ENCODE measurements at places on chromosomes 12 and 14. TPM values are rescaled to one million over a fixed set of nuclear protein-coding genes. Genes with fewer than 3 reads are reported as not detected.

- no peaks in the 10 kb centered on the region for H3K36me3 ChIP-seq
- H3K4me1 ChIP-seq, result no peaks in the 10 kb centered on the region
- H3K4me3 ChIP-seq, result no peak overlapping the region
- H3K27me3 ChIP-seq, result no peaks in the 10 kb centered on the region
Observed at GRCh38 chr12:31832740-31833729, 104.2 kb upstream of the AMN1 start.

DNA sequence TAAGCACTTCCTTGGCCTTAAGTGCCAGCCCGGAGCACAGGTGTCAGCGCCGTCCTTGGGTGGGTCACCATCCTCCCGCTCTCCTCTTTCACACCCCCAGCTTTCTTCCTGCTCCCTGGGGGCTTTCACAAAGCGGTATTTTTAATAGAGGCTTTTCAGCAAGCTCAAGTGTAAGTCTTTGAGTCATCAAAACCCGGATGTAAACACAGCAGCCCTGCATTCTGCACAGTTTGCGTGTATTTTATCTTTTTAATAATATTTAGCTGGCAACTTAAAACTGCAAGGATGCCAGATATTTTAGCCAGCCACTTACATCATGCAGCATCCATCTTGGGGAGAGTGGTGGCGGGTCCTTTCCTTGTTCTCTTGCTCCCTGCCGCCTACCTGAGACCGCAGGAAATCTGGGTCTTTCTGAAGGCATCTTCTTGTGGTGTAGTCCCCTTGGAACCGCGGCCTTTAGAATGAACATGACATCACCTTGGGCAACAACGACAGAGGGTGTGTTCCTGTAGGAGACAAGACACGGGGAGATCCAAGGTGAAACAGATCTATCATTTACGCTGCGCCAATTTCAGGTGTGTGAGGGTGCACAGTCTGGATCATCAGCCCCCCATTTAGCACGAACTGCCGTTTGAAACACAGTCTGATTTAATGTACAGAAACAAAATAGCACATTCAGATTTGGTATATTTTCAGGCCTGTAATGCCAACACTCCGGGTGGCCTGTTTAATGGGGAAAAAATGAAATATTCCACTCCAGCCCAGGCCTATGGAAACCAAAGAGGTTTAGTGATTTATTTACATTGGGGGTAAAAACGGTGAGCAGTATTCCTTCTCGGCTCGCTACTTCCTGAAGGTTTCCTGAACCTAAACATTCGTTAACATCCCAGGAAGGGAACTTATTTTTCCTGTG is 12.5 kb upstream of the IRF2BPL start:
- H3K27ac ChIP-seq, result peak overlapping the region; percentile 100
- H3K27me3 ChIP-seq, result no peaks in the 10 kb centered on the region
- H3K4me3 ChIP-seq, result peak overlapping the region; percentile 42
- DNase-seq, result no peak
- peaks cover 98% of the 10 kb centered on the region for H3K4me1 ChIP-seq
- H3K36me3 ChIP-seq, result no peaks in the 10 kb centered on the region

GRCh38 chr12:71439362-71439612 is 311 bp upstream of the LGR5 start:
- H3K27me3 ChIP-seq, result peaks cover 71% of the 10 kb centered on the region
- peaks cover 26% of the 10 kb centered on the region for H3K4me1 ChIP-seq
- H3K27ac ChIP-seq, result no peak overlapping the region
- peak overlapping the region; percentile 47 for H3K4me3 ChIP-seq
- DNase-seq, result no peak
- no peaks in the 10 kb centered on the region for H3K36me3 ChIP-seq

The BEST3 gene
- total RNA-seq, result not detected

The ARF3 gene
- total RNA-seq, result 61.6 TPM

DNA sequence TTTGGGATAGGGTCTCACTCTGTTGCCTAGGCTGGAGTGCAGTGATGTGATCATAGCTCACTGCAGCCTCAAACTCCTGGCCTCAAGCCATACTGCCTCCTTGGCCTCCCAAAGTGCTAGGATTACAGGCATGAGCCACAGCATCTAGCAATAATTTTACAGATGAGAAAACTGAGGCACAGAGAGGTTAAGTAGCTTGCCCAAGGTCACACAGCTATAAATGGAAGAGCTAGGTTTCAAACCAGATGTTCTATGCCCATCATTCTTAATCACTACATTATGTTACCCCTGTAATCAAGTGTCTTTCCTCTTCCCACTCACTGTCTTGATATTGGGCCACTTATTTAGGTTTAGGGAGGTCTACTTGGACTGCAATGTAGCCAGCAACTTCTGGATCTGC is 3.6 kb downstream of the SLC17A8 start:
- H3K27me3 ChIP-seq, result no peaks in the 10 kb centered on the region
- H3K4me1 ChIP-seq, result no peaks in the 10 kb centered on the region
- H3K27ac ChIP-seq, result no peak overlapping the region

The INSM2 gene
- total RNA-seq, result not detected

GRCh38 chr12:123250471-123251383 is 17.5 kb downstream of the MTRFR start:
- peaks cover 25% of the 10 kb centered on the region for H3K4me1 ChIP-seq
- H3K27me3 ChIP-seq, result no peaks in the 10 kb centered on the region
- DNase-seq, result no peak
- no peaks in the 10 kb centered on the region for H3K36me3 ChIP-seq
- no peak overlapping the region for H3K27ac ChIP-seq

The GPR162 gene
- total RNA-seq, result 9.9 TPM

DNA sequence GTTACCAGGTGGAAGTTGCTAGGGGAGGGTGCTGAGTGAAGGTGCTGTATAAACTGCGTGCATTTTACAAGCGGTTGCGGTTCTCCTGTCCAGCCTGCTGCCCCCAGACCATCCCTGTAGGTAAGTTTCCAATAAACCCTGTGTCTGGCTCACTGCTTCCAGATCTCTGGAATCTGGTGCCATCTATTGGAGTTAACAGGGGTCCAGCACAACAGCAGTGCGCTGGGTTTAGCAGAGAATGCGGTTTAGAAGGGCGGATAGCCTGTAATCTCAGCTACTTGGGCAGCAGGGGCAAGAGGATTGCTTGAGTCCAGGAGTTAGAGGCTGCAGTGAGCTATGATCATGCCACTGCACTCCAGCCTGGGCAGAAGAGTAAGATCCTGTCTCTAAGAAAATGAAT is 4.9 kb downstream of the AACS start:
- peaks cover 19% of the 10 kb centered on the region for H3K4me1 ChIP-seq
- H3K36me3 ChIP-seq, result no peaks in the 10 kb centered on the region
- DNase-seq, result no peak
- no peak overlapping the region for H3K4me3 ChIP-seq
- H3K27ac ChIP-seq, result no peak overlapping the region
- no peaks in the 10 kb centered on the region for H3K27me3 ChIP-seq

The XRCC3 gene
- total RNA-seq, result 5.4 TPM

- peaks cover 4% of the 10 kb centered on the region for H3K4me1 ChIP-seq
- DNase-seq, result no peak
- no peaks in the 10 kb centered on the region for H3K27me3 ChIP-seq
- no peaks in the 10 kb centered on the region for H3K36me3 ChIP-seq
- no peak overlapping the region for H3K27ac ChIP-seq
Observed at GRCh38 chr14:74546416-74546815, 52.9 kb downstream of the ISCA2 start.

DNA sequence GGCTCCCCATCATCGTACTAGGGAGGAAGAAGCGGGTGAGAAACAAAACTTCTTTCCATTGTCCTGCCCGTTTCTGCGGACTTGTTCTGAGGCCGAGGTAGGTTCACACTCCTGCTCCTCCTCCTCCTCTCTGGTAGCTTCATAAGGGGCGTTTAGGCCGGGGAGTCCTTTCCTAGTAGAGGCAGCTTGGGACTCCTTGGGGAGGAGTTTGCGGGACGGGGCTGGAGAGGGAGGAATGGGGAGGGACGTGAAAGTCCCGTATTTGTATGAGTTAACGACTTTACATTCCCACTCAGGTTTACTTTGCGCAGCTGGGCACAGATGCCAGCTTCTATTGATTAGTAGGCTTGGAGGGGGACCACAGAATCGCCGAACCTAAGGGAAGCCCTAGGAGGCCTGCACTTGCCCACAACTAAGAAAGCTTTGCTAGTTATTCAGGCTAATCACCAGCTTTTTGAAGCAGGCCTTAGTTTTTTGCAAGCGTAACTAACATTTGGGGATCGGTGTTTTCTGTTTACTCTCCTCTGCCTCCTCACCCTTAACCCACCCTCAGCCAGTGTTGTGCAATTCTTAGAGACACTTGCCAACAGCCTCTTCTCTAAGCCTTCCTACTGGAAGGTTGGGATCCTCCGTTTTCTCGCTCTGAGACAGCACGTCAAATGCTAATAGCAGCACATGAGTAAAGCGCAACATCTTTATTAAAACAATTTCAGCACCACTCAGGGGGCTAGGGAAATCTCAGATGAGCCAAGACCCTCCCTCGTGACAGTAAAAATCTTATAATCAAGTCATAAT is 499 bp downstream of the RNASE4 start:
- DNase-seq, result no peak
- H3K4me3 ChIP-seq, result peak overlapping the region; percentile 81
- H3K27ac ChIP-seq, result peak overlapping the region; percentile 100
- peaks cover 65% of the 10 kb centered on the region for H3K4me1 ChIP-seq

The AEBP2 gene
- 31.8 TPM for total RNA-seq

The PPP1R1A gene
- 6.2 TPM for total RNA-seq

GRCh38 chr14:88838015-88838414 is 13.6 kb downstream of the TTC8 start:
- H3K4me3 ChIP-seq, result no peak overlapping the region
- no peak overlapping the region for H3K27ac ChIP-seq
- peaks cover 34% of the 10 kb centered on the region for H3K4me1 ChIP-seq
- H3K36me3 ChIP-seq, result no peaks in the 10 kb centered on the region

DNA sequence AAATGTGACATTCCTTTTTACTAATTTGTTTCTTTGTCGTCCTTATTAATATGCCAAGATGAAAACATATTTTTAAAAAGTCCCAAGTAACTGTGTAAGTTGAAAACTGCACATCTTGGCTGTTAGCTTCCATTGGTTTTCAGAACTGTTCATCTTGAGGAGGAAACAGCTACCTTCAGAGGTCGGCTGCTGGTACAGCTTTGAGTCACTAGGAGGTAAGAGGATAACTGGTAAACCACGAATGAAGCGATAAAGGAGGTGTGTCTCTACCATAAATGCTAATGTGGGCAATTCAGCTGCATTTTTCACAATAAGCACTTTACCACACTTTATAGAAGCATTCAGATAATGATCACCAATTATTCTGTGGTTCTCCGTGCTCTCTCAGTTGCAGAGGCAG is 137.5 kb upstream of the KRAS start:
- DNase-seq, result no peak
- H3K36me3 ChIP-seq, result no peaks in the 10 kb centered on the region
- H3K27me3 ChIP-seq, result no peaks in the 10 kb centered on the region
- H3K4me1 ChIP-seq, result peaks cover 8% of the 10 kb centered on the region
- no peak overlapping the region for H3K4me3 ChIP-seq

The CYP27B1 gene
- 0.32 TPM for total RNA-seq

DNA sequence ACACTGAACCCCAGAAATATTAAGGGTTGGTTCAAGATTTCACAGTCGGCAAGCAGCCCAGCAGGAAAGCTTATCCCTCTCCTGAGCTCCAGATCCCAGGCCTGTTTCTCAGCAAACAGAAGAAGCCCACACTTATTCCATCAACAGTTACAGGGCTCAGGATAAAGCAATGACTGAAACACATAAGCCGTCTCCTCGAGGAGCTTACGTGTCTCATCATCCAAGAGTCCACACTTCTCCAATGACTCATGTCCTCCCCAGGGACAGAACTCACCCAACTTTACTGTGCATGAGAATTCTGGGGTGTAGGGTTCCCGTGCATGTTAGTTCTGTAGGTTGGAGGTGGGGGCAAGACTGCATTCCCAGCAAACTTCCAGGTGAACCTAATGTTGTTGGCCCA is 31.2 kb downstream of the GSC start:
- no peak for DNase-seq
- no peak overlapping the region for H3K27ac ChIP-seq
- no peaks in the 10 kb centered on the region for H3K27me3 ChIP-seq
- no peaks in the 10 kb centered on the region for H3K36me3 ChIP-seq
- H3K4me3 ChIP-seq, result no peak overlapping the region

DNA sequence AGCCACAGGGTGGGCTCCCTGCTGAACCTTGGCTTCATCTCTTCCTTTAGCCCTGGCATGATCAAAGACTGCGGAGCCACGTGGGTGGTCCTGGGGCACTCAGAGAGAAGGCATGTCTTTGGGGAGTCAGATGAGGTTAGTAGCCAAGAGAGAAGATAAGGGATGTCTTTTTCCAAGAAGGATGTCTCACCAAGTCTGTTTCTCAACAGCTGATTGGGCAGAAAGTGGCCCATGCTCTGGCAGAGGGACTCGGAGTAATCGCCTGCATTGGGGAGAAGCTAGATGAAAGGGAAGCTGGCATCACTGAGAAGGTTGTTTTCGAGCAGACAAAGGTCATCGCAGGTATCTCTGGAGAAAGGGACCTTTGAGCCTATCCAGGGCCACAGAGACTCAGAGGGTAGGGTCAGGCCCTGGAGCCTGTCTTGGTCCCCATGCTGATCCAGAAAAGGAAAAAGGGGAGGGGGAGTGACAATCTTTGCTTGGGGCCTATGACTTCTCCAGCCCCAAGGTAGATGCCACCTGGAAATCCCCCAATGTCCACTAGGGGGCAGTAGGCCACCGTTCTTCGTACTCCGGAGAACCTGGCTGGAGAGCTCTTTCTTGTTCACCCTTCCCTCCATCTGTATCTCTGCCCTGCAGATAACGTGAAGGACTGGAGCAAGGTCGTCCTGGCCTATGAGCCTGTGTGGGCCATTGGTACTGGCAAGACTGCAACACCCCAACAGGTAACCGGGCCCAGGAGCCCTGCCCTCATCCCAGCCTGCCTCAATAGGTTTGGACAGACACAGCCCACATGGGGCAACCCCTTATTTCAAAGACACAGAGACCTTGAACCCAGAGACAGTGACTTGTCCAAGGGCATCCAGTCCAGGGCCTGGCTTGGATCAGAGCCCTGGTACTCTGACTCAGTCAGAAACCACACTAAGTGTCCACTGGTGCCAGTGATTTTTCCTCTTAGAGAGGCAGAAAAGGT is 2.0 kb downstream of the TPI1 start:
- DNase-seq, result peak; percentile 96
- H3K4me3 ChIP-seq, result peak overlapping the region; percentile 80
- H3K36me3 ChIP-seq, result peaks cover 41% of the 10 kb centered on the region
- peaks cover 57% of the 10 kb centered on the region for H3K4me1 ChIP-seq
- peak overlapping the region; percentile 98 for H3K27ac ChIP-seq

- H3K36me3 ChIP-seq, result peaks cover 1% of the 10 kb centered on the region
- H3K27ac ChIP-seq, result no peak overlapping the region
- peaks cover 4% of the 10 kb centered on the region for H3K4me1 ChIP-seq
- H3K4me3 ChIP-seq, result no peak overlapping the region
Observed at GRCh38 chr12:51183349-51183748, 10.4 kb upstream of the TFCP2 start.

All from esophagus muscularis mucosa (tissue), 4 donors.